ENCODE measurements at places on chromosomes 3 and 15.

GRCh38 chr15:34297059-34297458 is 40.5 kb downstream of the SLC12A6 start:
- DNase-seq, result no peak

DNA sequence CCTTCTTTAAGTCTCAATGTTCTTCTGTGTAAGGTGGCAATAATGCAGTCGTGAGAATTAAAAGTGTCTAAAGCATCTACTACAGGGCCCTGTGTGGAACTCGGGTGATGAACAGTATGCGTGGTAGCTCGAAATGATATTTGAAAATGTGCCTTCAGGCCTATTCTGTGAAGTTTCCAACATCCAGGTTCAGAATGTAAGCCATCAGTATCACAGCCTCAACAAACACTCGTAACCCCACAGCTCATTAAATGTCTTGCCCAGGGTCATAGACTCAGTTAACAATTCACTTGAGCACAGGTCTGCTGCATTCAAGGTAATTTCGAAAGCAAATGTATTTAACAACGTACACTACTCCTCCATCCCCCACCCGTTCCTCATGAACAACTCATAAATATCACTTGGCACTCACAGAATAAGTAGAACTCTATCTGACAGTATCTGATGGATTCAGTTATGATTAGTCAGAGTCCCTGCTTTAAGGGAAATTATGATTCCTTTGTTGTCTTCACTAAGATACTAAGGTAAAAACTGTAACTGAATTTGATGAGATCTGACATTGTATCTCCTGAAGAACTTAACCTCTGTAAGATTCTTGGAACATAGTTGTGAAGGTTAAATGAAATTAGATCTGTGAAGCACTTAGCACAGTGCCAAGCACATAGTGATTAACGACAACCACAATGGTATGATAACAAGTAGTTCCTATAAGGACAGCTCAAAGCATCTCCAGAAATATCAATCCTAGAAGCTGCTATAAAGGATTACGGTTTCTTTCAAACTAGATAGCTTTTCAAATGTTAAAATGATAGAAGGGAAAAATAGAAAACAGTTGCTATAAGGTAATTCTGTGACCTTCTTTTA is 642.3 kb downstream of the TBL1XR1 start:
- no peak for DNase-seq

DNA sequence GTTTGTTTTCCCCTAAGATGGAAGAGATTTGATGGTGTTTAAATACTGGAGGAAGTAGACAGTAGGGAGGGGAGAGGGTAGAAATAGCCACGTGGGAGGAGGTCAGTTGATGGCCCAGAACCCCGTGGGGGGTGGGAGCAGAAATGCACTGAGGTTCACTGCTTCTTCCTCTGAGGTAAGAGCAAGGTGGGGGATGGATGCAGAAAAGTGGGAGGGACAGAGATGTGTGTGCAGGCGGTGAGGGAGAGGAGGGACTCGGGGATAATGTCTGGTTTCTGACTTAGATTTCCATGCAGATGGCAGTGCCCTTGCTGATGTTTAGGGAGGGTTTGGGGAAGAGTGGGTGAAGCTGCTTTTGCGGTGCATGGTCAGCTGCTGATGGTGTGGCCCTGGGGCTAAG is 102.9 kb downstream of the ARNT2 start:
- no peak for DNase-seq

DNA sequence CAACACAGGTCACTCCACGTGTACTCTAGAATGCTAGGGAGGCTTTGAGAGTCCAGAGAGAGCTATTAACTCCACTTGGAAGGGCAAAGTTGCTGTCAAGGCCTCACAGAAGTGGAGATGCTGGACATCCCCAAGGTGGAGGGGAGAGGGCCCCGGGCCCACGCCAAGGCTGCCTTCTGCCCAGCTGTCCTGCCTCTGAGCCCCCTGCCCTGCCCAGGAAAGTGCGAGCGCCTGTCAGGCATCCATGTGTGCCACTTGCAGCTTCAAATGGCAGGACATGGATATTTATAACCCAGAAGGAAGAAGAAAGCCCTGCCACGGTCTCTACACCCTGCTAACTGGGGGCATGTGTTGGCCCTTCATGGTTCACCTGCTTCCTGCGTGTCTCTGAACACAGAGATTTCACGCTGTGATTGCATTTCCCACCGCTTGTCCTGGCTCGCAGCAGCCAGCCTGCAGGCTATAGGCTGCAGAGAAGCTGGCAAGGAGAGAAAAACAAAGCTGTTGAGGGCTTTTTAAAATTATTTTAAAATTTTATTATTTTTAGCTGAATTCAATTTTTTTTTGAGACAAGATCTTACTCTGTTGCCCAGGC is 17.0 kb downstream of the ANKDD1A start:
- no peak for DNase-seq

GRCh38 chr15:65994832-65995231 is 125.5 kb downstream of the RAB11A start:
- no peak for DNase-seq

DNA sequence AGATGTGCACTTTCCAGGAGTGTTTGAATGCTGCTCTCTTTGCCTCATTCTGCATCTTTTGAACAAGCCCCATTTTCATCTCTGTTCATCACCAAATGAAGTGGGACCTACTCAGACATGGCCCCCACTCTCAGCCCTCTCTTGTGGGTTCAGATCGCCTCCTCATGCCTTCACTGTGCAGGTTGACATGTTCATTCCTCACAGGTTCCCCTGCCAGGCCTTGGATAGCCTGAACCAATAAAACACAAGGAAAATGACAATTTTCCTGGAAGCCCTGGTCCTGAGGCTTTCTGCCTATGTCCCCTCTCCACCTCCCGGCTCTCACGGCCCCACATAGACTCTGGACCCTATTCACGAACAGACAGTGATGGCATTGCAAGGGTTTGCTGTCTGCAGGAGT is 17.7 kb downstream of the KLF15 start:
- no peak for DNase-seq

DNA sequence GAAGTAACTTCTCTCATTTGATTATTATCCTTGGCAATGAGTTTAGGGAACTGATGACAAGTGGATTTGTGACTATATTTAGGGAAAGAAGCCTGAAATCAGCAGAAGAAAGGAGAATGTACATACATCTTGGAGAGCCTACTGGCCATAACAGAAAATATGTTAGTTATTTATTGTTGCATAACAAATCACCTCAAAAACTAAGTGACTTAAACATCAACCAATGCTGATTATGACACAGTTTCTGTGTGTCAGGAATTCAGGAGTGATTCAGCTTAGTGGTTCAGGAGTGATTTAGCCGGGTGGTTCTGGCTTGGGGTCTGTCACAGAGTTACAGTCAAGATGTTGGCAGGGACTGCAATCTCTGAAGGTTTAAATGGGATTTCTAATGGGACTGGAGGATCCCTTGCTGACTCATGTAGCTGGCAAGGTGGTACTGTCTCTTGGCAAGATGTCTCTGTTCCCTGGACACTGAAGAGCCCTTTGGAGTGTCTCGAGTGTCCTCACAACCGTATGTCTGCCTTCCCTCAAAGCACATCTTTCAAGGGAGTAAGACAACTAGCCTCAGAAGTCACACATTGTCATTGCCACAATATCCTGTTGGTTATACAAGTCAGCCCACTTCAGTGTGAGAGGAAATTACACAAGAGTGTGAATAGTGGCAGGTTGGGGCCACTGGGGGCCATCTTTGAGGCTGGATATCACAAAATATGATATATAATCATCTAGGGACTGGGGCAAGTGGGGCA is 248.9 kb downstream of the SV2B start:
- DNase-seq, result no peak

GRCh38 chr3:118466795-118467330 is 567.8 kb downstream of the IGSF11 start:
- DNase-seq, result no peak

GRCh38 chr3:188914552-188914951 is 257.2 kb upstream of the TPRG1 start:
- no peak for DNase-seq

DNA sequence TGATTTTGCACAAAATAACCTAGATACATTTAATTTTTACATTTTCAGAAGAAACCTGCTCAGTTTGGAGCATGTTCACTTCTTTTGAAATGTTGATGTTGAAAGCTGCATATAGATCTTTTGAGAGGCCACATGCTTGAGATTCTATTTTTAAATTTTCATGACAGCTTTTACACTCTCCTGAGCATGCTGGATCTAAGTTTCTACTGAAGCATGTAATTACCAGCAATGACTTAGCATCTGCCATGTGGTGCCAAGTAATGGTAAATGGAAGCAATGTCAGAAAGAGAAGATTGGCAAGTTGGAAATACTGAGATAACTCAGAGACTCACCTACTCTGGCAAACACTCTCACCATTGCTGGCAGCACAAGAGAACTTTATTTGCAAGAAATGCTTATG is 310.6 kb downstream of the NSUN3 start:
- DNase-seq, result no peak

DNA sequence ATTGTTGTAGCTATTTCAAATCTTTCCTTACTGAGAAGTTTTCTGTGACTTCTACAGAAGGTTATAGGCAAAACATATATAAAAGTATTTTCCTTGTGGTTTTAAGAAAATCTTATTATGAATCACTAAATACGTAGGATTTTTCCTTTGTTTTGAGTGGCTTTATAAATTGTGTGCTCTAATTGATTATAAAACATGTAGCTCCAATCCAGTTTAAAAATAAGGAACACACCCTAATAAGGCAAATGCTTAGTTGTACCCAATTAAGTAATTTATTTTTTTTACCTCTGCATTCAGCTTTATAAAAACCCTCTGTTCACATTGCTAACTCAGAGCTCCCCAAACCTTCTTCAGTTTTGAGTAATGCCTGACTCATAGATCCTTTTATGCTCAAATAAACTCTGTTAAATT is 408.0 kb downstream of the NAALADL2 start:
- DNase-seq, result no peak

DNA sequence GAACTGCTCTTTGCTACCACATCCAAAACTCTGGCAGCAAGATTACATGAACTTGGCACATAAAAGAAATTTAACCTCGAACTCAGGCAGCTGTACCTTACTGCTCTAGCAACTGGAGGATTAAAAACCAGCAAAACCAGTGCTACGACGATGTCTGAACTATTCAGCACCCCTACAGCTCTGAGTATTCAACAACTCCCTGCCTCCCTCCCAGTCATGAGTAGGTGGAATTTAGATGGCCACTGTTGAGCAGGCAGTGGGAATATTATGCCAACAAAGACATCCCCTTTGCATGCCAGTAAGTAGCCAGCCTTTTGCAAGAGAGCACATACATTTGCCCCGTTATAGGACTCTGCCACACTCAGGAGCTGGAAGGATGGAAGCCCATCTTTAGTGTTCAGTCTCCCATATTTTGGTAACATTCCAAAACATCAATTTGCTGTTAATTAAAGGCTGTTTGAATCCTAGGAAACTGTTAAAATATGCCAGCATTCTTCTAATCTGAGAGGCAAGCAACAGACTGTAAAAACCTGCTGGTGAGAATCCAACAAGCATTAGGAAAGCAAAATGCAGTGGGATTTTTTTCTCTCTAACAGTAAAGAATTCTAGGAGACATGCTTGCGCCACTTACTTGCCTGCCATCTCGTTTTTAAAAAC is 85.4 kb downstream of the ZNF385D start:
- DNase-seq, result no peak

GRCh38 chr15:45285413-45285812 is 33.4 kb downstream of the SLC28A2 start:
- no peak for DNase-seq

DNA sequence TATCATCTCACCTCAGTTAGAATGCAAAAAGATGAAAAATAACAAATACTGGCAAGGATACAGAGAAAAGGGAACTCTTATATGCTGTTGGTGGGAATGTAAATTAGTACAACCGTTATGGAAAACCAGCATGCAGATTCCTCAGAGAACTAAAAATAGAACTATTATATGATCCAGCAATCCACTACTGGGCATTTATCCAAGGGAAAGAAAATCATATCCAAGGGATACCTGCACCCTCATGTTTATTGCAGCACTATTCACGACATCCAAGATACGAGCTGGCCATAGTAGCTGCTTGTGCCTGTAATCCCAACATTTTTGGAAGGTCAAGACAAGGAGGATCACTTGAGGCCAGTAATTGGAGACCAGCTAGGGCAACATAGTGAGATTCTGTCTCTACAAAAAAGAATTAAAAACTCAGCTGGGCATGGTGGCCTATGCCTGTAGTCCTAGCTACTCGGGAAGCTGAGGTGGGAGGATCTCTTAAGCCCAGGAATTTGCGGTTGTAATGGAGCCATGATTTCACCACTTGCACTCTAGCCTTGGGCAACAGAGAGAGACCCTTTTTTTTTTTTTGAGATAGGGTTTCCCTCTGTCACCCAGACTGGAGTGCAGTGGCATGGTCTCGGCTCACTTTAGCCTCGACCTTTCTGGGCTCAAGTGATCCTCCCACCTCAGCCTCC is 26.6 kb downstream of the USP50 start:
- no peak for DNase-seq

- peak; percentile 34 for DNase-seq
These were observed 692 bp downstream of the STT3B start for GRCh38 chr3:31533169-31534064.

DNA sequence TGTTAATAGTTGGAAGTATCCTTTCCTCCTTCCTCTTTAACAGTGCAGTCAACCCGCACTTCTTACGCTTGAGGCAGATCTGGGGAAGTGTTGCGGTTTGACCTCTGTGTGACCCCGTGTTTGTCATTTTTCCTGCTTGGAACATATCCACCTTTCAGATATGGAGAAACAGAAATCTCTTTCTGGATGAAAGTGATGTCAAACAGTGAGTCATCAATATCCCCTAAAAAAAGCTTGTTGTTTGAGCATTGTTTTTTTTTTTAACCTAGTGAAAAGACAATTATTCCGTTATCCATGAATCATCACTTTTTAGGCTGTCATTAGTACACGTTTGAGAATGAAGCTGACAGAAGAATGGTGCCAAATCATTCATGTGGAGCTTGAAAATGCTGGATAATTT is 293.7 kb downstream of the ARPP21 start:
- DNase-seq, result peak; percentile 47

GRCh38 chr3:10804183-10804648 is 11.8 kb upstream of the SLC6A11 start:
- no peak for DNase-seq

DNA sequence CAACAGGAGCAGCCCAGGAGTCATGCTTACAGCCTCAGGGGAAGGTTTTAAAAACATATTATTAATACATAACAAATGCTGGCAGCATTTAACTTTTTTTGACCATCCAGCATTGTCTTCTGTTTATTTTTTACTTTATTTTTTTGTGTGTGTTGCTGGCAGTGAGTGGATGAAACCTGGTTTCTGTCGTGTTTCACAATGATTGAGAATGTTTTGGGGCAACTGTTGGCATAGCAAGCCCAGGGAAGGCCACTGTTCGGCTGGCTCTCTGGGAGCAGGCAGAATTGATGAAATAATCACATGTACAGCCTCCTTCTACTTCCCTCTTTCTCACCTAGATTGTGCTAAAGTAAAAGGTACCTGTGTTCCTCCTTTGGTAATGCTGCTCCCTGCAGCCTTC is 190.2 kb downstream of the NR1D2 start:
- no peak for DNase-seq

GRCh38 chr3:2931265-2931664 is 178.9 kb downstream of the IL5RA start:
- no peak for DNase-seq

DNA sequence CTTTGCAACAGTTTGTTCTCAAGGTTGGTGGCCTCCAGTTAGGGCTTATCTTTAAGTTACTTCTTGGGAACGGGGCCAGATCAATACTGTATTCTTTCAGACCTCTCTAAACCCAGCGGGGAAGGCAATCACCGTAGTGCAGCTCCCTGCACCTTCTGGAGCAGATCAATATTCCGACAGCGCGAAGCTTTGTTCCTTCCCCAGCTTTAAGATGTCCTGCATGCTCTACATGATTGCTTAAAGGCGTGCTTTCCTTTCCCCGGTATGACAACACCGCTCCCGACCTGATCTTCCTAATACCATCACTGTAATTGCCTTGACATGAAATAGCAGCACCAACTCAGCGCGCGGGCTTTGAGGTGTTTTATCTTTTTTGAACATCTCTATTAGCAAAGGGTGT is 755.2 kb downstream of the NR2F2 start:
- no peak for DNase-seq

Measured in urothelium cell line (cell line).